Suppressor macrophage treated with lipopolysaccharide for 1 hour (primary cell): ENCODE measurements at places on chromosomes 16 and 17.

DNA sequence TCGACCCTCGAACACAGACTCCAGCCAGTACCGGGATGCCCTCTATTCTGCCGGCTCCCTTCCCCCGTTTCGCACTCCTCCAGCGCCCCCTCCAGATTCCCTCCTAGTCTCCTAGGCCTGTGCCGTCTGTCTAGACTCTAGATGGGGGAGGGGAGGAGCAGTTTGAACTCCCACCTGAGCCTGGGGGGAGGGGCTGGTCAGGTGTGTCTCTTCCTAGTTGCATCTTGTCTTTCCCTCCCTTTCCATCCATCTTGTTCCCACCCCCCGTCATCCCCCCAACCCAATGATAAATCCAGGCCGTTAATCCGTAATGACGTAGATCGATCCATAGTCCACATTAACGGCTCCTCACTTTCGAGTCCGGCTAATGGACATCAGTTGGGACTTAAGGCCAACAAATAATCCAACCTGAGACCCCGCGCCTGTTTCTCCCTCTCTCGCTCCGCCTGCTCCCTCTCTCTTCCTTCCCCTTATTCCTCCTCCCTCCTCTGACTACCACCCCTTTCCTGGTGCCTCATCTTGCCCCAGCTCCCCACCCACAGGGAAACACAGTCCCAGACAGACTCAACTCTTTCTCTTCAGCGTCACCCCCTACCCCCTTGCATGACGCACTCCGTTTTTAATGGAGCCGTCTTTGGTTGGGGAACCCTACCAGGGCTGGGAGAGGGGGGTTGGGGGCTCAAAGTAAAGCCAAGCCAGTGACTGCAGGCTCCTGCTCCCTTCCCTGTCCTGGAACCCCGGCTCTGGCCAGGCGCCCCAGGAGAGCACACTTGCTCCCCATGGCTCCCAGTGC lies 3.4 kb upstream of the HOXB5 start:
- peak; percentile 55 for DNase-seq

GRCh38 chr17:60079401-60080243 lies 901 bp upstream of the HEATR6 start:
- peak; percentile 30 for DNase-seq

GRCh38 chr17:61076621-61077031 lies 323.0 kb upstream of the TBX2 start:
- no peak for DNase-seq

GRCh38 chr17:811051-811784 lies 29.1 kb downstream of the MRM3 start:
- no peak for DNase-seq

GRCh38 chr17:64128787-64129514 lies 993 bp downstream of the ERN1 start:
- DNase-seq = peak; percentile 50

GRCh38 chr16:52953215-52953614 lies 99.5 kb downstream of the CHD9NB start:
- no peak for DNase-seq

DNA sequence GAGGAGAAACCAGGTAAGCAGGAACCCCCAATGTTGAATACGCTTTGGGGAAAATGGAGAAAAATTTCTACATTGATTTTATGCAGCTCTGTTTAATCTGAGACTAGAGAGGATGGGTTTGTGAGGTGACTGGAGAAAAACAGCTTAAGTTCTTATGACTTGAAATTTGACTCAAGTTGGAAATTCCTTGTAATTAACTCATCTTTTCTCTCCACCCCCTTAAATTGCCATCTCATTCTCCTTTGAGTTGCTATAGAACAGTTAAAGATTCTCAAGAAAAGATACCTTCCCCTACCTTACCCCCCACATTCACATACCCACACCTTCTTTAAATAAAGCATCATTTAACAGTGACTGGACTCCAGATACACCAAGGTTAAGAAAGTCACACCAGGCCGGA lies 24.2 kb downstream of the ZNRF1 start:
- peak; percentile 17 for DNase-seq

DNA sequence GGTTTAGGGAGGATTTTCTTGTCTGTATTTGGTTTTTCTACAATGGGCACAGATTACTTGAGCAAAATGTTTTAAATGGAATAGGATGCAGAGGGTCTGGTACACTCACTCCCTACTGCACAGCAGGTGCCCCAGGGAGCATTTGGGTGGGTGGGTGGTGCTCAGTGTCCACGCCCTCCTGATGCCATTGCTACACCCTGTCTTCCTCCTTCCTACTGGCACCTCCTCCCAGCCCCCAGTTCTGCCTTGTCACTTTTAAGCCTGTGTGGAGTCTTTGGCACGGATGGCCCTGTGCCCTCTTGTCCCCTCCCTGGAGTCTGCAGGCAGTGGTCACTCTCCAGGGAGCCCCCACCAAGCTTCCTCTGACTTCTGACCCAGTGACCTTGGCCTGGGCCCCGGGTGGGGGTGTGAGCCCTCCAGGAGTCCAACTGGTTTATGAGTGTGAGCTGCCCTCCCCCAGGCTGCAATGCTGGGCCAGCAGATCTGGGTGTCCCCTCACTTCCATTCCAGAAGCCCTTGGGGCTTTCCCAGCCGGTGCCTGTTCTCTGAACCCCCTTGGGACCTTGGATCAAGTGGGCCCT lies 15.5 kb downstream of the LLGL2 start:
- peak; percentile 19 for DNase-seq

DNA sequence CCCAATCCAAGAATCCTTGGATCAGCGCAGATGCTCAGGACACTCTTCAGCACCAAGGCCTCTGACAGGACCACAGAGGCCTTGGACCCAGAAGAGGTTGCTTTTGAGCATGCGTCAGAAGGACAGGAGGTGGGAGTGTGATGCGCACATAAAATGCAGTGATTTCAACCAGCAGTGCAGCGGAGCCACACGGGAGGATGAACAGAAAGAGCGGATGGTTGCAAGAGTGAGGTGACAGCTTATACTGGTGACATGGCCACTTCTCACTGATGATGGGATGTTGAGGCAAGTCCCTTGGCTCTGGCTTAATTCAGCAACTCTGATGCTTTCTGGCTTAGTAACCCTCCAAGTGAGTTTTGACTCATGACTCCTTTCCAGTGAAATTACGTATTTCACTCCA lies 25.2 kb upstream of the ERN1 start:
- DNase-seq = no peak

DNA sequence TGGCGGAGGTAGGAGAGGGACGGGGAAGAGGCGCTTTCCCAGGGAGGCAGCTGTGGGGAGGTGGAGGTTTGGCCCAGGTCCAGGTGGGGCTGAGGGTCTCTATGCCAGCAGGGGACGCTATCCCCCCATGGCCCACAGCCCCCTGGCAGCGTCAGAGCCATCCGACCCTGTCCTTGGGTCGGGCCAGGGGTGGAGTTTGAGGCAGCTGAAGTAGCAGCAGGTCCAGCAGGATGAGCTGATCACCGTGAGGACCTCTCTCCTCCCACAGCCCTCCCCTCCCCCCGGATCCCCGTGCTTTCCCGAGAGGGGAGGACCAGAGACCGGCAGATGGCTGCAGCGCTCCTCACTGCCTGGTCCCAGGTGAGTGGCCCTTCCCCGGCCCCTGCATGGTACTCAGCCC lies 3.2 kb downstream of the ZNF205 start:
- DNase-seq = no peak

DNA sequence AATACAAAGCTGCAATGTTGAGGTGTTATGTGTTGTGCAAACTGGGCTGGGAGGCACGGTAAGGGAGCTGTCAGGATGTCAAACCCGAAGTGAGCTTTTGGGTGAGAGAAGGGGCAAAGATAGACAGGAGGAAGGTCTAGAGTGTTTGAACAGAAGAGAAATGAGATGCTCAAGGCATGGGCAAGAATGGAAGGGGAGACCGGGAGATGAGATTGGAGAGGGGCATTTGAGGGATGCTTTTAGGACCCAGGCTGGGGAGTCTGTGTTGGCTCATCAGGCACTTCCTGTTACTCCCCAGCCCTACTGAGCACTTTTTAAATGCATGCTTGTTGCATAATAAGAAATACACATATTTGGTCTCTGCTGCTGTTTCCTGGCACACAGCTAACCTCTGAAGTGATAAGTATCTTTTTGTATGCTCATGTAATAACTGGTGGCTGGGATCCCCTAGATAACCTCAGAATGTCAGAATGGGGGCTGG lies 13.7 kb downstream of the UNC45B start:
- no peak for DNase-seq

GRCh38 chr17:19410875-19411620 lies at the start of gene RNF112:
Gene RNF112 (plus strand): TSS chr17:19411232. CDS start chr17:19411409, 177 bp downstream.
- no peak for DNase-seq

GRCh38 chr17:51078009-51078592 lies 42.6 kb downstream of the SPAG9 start:
- DNase-seq = no peak

DNA sequence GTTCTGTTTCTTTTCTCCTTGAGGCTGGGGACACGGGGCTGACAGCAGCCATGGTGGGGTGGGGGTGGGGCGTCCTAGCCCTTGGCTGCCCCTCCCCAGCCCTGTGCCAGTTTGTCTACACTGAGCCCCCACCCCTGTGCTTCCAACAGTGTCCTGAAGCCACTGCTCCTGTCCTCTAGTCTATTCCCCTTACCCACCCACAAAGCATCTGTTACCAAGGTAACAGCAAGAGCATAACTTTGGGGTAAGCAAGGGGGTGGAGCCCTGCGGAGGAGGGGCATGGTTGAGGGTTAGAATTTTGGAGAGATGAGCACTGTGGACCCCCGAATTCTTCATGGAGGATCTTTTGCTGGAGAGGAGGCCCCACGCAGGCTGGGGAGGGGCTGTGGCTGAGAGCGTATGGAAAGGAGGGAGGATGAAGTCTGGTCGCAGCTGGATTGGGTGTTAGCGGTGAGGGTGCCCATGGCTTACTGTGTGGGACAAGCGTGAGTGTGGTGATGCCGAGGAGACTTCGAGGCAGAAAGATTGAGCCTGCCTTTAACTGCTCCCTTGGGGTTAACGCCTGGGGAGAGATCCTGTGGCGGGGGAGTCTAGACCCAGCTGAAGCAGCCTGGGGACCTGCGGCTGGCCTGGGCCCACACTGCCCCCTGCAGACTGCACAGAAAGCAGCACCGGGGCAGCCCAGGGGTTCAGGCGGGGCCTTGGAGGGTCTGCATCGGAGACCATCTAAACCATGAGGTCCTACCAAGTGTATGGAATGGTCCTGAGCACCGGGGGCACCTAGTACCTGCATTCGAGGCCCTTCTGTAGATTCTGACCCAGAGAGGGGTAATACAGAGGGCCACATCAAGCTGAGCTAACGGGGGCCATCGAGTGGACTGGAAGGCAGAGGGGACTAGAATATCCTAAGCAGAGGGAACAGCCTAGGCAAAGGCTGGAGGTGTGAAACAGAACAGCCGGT lies 6.1 kb upstream of the STAC2 start:
- DNase-seq = peak; percentile 58

- DNase-seq = no peak
These were observed 362.8 kb downstream of the PMP22 start for GRCh38 chr17:14902297-14902696.

GRCh38 chr16:68746951-68747350 lies 9.9 kb downstream of the CDH1 start:
- DNase-seq = no peak
